ENCODE measurements at places on chromosomes 2 and 18.

- DNase-seq = peak; percentile 51
These were observed at the start of gene LAMA3 for GRCh38 chr18:23689031-23689615. Gene LAMA3, plus strand, starts transcription at chr18:23689453. Its CDS starts 231 bp downstream, at chr18:23689684.

DNA sequence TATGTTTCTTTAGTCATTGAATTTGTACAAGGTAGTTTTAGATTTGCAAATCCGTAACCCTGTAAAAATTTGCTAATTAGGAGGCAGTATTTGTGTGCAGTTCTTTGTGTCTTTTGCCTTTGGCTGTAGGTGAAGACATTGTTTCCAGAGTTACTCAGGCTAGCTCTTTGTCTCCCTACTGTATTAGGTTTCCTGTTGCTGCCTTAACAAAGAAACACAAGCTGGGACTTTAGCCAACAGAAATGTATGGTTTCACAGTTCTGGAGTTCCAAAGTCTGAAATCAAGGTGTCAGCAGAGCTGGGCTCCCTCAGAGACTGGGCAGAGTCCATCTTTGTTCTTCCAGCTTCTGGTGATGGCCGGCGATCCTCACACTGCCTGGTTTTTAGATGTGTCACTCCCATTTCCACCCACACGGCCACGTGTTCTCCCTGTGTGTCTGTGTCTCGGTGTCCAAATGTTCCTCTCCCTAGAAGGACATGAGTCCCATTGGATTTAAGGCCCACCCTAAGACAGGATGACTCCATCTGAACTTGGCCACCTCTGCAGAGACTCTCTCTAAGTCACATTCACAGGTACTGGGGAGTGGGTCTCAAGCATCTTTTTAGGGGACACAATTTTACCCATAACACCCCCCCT lies 309.7 kb downstream of the GALR1 start:
- no peak for DNase-seq

- peak; percentile 17 for DNase-seq
These were observed 175.1 kb downstream of the NCK2 start for GRCh38 chr2:105919826-105920225.

- no peak for DNase-seq
These were observed 5.4 kb downstream of the ITGAV start for GRCh38 chr2:186595219-186595618.

GRCh38 chr2:29377788-29378187 lies 262.6 kb downstream of the CLIP4 start:
- no peak for DNase-seq

GRCh38 chr2:105143467-105144151 lies 97.9 kb upstream of the GPR45 start:
- no peak for DNase-seq

DNA sequence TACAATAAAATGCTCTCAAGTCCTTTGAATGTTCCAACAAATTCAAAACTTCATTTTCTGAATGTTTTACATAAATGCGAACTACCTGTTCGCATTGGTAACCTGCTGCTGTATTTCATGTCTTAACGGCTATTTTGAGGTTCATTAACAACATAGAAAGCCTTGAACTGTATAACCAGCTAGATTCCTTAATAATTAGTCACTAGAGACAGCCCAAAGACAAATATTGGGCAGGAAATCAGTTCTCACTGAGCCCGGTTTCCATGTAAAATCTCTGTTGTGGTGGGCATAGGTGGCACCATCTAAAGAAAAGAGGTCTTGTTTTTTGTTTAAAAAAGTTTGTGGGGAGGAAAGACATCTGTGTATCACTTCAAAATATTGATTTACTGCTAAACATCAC lies 29.2 kb downstream of the PDIA6 start:
- no peak for DNase-seq

DNA sequence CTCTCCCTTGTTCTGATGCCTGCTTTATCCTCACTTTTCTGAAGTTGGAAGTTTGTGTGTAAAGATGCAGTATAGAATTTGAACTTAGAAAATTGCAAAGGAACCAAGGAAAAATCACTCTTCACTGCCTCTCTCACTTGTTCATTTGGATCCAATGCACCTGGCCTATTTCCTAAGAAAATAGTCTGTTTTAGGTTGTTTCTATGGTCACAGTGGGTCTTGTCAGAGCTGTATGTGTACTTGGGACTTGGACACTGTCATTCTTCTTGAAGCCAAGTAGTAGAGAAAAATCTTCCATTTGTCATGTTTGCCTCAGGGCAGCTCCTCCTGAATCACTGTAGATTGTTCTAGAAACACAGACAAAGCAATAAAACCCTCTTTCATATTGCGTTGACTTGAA lies 80.3 kb upstream of the SESTD1 start:
- DNase-seq = no peak

GRCh38 chr2:147355706-147356105 lies 489.1 kb upstream of the ACVR2A start:
- DNase-seq = no peak

DNA sequence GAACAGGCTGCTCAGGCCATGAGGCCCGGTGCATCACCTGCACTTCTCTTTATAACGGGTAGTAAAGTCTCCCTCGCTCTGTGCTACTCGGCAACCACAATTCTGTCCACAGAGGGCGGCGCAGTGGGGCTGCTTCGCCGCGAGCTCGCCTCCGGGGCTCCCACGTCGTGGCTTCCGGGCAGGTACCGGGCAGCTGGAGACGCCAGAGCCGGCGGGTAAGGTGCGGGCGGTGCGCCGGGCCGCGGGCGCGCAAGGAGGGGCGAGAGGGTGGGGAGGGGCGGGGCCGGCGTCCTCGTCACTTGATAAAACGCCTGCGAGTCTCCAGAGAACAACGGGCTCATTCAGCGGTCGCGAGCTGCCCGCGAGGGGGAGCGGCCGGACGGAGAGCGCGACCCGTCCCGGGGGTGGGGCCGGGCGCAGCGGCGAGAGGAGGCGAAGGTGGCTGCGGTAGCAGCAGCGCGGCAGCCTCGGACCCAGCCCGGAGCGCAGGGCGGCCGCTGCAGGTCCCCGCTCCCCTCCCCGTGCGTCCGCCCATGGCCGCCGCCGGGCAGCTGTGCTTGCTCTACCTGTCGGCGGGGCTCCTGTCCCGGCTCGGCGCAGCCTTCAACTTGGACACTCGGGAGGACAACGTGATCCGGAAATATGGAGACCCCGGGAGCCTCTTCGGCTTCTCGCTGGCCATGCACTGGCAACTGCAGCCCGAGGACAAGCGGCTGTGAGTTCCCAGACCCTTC lies at the start of gene ITGA6:
TSS of gene ITGA6 (plus strand) at position 331 of the 734 bp plus-strand sequence.
- peak; percentile 66 for DNase-seq

DNA sequence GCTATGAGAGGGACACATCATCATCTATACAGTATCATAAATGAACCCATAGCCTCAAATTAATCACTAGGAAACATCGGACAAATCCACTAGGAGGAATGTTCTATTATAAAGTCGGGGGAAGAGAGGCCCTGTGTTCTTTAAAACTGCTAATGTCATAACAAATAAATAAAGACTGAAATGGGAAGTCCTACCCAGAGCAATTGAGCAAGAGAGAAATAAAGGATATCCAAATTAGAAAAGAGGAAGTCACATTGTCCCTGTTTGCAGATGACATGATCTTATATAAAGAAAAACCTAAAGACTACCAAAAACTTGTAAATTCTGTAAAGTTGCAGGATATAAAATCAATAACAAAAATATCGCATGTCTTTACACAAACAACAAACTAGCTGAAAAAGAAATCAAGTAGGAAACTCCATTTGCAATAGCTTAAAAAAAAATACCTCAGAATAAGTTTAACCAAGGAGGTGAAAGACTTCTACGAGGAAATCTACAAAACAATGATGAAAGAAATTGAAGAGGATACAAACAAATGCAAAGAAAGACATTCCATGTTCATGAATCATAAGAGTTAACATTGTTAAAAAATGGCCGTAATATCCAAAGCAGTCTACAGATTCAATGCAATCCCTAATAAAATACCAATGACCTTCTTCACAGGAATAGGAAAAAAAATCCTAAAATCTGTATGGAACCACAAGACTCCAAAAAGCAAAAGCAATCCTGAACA lies 30.6 kb downstream of the RTN4 start:
- no peak for DNase-seq

DNA sequence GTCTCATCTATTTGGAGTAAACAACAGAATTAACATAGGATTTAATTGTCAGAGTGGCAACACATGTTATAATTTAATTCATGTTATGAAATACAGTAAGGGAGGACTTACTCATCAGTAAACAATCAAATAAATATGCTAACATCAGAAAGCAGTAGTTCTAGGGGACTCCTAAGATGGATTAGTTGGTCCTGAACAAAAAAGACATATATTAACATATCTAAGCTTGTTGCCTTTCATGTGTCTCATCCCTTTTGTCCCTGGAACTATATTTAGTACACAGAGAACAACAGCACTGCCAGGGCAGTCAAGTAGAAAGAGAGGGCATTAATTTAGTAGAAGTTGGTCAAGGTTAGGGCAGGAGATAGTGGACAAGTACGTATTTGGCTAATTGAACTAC lies 117.8 kb upstream of the FZD5 start:
- DNase-seq = no peak

DNA sequence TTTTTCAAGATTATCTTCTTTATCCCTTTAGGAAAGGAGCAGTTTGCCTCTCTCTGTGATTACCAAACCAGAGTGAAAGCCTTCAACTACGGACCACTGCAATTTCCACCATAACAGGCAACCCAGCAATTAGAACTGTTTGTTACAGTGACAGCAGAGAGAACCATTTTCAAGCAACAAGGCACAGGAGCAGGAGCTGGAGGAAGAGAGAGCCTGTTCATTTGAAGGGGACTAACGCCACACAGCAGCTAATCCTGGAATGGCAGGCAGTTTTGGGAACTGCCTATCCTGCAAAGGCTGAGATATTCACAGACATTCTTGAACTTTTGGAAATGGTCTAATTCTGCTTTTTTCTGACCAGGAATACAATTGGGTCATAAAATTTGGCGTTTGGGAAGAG lies 1541.9 kb upstream of the PIK3C3 start:
- peak; percentile 42 for DNase-seq

DNA sequence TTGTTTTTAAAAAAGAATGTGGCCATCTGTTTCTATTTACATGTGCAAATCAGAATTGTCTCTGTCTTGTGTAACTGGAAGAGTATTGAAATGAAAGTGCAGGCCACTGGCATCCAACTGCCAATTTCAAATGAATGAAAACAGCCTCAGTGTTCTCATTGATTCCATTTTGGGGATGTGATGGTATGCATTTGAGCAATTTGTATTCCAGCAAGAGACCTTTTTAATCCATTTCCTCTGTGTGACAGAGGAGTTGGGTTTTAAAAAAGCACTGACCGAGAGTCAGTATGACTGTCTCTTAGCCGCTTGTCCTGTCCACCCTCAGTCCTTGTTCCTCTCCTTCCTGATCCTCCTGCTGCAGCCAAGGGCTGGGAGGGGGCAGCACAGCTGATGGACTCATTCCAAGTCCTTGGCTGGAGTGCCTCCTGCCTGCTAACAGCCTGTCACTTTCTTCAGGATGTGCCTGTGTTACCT lies 50.0 kb downstream of the ASAP2 start:
- peak; percentile 64 for DNase-seq

DNA sequence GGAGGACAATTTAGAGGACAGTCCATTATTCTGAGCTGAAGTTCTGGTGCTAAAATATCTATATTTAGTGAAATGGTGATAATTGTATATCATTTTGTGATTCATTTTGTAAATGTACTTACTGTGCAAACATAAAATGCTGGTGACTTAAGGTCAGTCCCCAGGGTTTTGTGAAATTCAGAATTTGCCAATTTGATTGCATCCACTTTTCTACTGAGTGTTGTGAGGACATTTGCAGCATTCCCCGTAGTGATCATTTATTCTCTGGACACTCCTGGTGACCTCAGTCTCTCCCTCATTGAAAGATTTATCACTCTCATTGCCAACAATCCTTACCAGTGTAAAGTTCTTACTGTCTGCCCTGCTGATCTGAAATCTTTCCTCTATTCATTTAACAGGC lies 98.2 kb downstream of the SOCS6 start:
- no peak for DNase-seq

DNA sequence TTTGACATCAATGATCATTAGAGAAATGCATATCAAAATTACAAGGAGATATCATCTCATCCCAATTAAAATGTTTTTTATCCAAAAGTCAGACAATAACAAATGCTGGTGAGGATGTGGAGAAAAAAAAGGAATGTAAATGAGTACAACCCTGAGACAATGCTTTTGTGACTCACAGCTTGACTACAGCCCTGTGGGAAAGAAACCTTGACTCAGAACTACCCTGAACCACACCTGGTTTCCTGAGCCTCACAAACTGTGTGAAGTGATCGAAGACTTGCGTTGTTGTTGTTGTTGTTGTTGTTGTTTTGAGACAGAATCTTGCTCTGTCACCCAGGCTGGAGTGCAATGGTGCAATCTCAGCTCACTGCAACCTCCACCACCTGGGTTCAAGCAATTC lies 266.6 kb upstream of the MYT1L start:
- DNase-seq = no peak

GRCh38 chr2:17646838-17647701 lies 106.5 kb downstream of the SMC6 start:
- no peak for DNase-seq

GRCh38 chr2:101751276-101751815 lies 53.8 kb downstream of the MAP4K4 start:
- no peak for DNase-seq

- peak; percentile 63 for DNase-seq
These were observed 16.3 kb downstream of the SLC3A1 start for GRCh38 chr2:44291281-44292248.

- no peak for DNase-seq
These were observed 1.9 kb upstream of the ITSN2 start for GRCh38 chr2:24362253-24362652.

DNA sequence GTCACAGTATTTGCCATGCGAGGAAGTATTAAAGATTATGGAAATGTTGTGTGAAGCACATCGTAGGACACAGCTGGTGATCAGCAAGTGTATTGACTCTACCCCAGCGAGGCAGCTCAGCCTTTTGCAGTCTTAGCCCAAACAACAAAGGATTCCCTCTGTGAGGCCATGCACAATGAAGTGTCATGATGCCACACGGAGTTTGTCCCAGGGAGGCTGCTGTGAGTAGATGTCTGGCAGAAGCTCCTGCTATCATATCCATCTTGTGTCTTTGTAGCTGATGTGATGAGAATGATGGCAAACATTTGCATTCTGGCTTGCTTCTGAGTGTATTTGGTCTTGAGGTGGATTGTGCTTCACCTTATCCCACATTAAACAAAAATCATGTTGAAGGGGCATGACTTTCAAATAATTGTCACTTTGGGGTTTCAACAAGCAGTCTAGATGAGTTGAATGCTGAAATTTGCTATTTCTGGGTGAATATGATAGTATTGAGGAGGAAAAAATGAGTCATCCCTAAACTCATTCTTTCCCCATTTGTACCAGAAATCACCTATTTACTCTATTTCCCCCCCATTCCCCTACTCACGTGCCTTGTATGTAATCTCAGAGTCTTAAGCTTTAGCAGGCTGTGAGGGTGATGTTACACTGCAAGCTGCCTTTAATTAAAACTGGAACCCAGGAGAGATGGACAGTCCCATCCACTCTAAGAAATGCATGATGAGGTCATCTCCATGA lies 273.5 kb downstream of the RNF144A start:
- no peak for DNase-seq

GRCh38 chr2:20584399-20585358 lies 66.2 kb downstream of the HS1BP3 start:
- peak; percentile 92 for DNase-seq

- no peak for DNase-seq
These were observed 33.1 kb upstream of the RMDN2 start for GRCh38 chr2:37891846-37892435.

- DNase-seq = no peak
These were observed 25.0 kb downstream of the FAM171B start for GRCh38 chr2:186718903-186719302.

GRCh38 chr2:25379535-25379934 lies 37.8 kb upstream of the DNMT3A start:
- DNase-seq = no peak

GRCh38 chr2:33217406-33217805 lies 259.0 kb upstream of the RASGRP3 start:
- no peak for DNase-seq

Measured in AG08395 (cell line).